ENCODE measurements at places on chromosomes 11 and 22.

GRCh38 chr22:22745225-22746060 lies 101.0 kb downstream of the GGTLC2 start:
- DNase-seq, result no peak

GRCh38 chr11:131546218-131546895 lies 175.9 kb downstream of the NTM start:
- DNase-seq, result no peak

GRCh38 chr11:112582366-112582765 lies 321.7 kb upstream of the PLET1 start:
- no peak for DNase-seq

- no peak for DNase-seq
Observed at GRCh38 chr11:96107143-96107824, 183.4 kb upstream of the MTMR2 start.

DNA sequence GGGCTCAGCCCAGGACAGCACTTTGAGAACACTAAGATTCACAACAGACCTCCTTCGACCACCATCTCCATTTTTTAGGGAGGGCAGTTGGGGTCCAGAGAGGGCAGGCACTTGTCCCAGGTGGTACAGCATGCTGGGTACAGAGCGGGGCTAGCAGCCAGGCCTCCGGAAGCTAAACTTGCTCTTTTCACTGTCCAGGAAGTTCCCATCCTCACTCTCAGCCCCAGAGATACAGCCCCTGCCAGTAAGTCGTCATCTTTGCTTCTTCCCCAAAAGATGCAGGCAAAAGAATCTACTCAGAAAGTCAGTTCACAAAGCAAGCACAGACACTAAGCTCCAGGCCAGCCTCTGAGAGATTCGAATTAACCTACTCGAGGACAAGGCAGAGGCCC lies 6.7 kb upstream of the RAB3IL1 start:
- DNase-seq, result no peak

DNA sequence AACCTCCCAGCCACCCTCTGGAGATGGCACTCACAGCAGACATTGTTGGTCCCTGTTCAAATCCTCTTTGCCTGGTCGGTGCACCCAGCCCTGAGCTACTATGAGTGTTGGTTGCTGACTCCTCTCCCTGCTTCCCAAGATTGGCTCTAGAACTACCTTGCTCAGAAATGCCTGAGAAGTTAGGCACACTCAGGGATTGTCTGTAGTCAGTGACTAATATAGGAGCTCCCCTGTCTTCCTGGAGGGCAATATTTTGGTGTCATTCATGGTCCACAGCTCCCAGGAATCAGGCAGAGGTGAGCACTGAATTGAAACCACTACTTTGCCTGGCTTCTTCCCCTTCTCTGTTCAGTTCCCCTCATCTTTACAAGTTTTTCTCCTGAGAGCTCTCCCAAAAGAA lies 325.9 kb downstream of the MIAT start:
- DNase-seq, result no peak

- DNase-seq, result no peak
Observed at GRCh38 chr11:107018219-107018901, at the start of gene GUCY1A2. GUCY1A2 (minus strand) TSS chr11:107018476; CDS start chr11:107018055, 421 bp downstream.

DNA sequence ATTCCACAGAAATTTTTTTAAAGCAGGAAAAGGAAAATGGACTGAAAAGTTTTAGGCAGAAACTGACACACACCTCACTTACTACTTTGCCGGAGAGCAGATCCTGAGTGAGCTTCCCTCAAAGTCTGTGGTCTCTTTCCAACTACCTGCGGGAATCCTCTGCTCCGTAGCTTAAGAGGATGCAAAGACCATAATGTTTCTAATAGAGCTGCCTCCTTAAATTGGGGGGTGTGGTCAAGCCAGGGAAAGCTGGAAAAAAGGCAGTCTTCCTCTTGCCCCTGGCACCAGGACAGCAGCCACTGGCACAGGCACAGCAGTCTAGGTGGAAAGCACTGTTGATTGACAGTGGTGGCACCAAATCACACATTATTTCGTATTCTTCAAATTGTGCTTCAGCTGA lies at the start of gene ETS1:
ETS1 (minus strand) TSS at position 144 of the 400 bp plus-strand sequence. CDS start 14,428 bp downstream, outside the sequence.
- DNase-seq, result no peak

DNA sequence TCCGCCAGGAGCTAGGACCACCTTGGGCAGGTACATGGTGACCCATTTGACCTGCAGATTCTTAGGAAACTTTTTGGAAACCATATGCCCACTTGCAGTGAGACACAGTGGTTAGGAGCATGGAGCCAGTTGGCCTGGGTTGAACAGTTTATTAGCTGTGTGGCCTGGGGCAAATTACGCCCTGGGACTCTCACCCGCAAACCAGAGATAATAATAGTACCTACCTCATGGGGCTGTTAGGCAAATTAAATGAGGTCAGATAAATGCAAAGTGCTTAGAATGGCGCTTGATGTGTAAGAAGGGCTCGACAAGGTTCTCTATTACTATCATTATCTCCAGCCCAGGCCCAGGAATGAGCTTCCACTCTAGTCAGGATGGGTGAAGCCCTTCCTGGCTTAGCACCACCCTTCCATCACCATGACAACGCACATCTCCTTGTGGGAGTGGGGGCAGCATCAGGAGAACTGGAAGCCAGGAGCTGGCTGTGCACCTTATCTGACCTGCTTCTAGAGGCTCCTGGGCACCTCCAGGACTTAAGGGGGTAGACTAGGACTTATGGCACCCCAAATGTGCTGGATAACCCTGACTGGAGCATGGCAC lies 5.1 kb downstream of the SYT12 start:
- DNase-seq, result no peak

DNA sequence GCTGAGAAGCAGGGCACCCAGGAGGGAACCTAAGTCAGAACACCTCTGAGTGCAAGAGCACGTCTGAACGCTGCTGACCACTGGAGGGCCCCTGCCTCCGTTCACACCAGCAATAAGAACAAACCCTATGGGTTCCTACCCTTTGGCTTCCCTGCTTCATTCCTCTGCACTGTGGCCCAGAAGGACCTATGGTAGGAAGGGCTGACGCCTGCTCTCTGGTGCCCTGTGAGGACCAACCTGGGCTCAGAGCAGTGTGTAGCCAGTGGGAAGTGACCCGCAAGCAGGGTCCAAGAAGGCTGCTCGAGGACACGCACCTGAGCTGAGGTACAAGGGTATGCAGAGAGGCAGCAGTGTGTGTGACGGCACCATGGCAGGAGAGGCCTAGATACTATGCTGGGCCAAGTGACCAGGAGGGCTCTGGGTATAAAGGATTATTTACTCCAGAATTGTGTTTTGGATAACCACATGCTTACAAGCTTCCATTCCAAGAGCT lies 68.8 kb upstream of the CLTCL1 start:
- no peak for DNase-seq

GRCh38 chr11:89119426-89119825 lies 53.6 kb upstream of the GRM5 start:
- DNase-seq, result no peak

DNA sequence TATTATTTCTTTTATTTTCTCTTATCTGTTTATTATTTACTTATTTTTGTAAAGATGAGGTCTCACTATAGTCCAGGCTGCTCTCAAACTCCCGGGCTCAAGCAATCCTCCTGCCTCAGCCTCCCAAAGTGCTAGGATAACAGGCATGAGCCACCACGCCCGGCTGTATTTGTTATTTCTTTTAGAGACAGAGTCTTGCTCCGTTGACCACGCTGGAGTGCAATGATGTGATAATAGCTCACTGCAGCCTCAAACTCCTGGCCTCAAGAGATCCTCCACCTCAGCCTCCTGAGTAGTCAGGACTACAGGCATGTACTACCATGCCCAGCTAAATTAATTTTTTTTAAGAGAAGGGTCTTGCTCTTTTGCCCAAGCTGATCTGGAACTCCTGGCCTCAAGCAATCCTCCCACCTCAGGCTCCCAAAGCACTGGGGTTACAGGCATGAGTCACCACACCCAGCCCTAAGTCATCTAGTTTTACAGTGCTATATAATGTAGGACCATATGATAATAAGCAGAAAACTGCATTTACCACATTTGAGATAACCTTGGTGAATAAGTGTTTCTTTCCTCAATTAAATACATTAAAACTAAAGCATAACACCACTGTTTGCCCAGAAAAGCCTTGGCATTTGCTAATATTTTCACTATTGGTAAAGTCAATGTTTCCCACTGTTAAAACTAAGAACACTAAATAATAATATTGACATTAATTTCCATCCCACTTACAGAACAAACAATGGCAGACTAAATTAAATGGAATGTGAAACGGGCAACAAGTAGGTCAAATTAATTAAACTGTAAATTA lies 127.5 kb downstream of the SIK3 start:
- no peak for DNase-seq

DNA sequence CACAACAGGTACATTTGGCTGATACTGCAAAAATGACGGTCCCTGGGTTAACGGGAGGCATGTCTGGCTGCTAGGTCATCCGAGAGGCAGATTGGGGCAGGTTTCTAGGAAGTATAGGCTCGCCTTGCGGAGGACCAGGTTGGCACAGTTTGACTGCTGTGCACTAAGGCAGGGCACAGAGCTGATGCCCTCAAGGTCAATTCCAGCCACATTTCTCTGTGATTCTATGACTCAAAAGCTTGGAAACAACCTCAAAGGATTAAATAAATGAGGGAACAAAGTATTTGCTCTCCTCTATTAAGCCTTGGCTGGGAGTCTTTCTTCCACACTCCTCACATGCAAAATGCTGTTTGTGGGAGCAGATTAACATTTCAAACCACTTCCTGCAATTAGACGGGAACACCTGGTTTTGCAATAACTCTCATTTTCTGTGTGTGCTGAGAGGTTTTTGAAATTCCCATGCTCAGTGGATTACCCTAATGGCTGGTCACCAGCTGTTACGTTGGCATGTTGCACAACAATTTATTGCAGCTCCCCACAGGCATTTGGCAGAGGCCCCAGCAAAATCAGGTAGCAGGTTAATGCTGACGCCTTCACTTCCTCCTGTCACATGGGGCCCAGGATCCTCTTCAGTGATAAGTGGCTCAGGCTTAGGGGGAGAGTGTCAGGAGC lies 61.0 kb upstream of the PLET1 start:
- DNase-seq, result no peak

DNA sequence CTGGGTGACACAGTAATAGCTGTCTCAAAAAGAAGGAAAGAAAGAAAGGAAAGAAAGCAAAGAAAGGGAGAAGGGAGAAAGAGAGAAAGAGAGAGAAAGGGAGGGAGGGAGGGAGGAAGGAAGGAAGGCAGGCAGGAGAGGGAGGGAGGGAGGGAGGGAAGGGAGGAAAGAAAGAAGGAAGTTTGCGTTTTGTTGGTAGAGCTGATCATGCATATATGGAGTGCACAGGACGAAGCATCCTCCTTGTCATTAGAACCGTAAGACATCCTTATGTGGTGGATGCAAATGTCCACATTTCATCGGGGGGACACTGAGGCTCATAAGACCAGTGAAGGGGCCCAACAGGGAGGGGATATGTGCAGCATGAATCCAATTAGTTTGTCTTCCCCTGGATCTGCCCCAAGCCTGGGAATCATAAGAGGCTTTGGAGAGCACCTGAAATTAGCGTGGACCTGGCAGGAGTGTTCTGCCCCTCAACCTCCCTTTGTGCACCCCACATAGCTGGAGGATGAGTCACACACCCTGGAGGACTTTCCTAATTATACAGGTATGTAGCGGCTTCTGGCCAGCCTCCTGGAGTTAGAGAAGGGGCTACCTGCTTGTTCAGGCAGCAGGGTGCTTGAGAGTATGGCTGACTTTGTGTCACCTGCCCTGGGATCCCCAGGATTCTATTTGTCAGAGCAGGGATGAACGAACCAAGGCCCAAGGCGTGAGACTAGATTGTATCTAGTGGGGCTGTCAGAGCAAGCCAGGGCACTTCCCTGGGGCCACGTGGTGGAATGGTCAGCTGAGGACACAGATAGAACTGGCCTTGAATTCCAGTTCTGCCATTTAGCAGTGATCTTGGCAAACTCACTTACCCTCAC lies 119.7 kb upstream of the CD82 start:
- no peak for DNase-seq

DNA sequence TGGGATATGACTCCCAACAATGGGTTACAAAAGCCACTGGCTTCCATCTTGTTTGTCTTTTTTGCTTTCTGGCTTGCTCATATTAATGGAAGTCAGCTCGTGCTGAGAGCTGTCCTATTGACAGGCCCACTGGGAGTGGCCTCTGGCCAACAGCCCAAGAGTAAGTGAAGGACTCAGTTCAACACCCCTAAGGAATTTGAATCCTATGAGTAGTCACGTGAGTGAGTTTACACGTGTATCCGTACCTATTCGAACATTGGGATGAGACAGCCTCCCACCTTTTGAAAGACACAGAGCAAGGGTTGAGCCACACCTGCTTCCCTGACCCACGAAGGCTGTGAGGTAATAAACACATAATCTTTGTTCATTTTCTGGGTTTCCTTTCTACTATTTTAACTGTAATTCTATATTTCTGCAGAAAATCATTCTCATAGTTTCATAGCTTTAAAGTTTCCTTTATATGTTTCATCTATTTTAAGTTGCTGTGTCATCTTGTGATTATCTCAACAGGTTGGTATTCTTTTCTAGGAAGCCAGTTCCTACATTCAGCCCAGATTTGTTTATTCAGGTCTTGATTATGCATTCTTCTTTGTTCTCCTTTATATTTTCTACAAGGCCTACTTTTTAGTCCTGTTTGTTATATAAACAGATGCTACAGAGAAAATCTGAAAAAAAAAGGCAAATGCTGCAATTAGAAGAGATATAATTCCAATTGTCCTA lies 802.3 kb downstream of the CNTN5 start:
- DNase-seq, result no peak

DNA sequence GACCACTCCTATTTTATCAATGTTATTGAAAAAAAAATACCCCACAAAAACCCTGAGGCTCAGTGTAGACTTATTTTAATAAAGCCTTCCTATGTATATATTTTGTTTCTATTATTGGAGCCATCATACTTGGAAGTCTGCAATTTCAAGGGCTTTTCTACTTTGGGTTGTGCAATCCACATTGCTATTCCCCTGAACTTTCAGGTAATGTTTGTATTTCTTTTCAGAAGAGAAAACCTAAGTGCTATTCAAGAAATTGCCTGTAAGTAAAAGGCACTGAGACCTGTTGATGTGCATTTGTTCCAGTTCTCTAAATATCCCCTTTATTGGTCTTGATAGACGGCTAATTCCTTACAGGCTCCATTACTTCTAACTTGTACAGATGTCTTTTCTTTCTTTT lies 280.7 kb upstream of the RAG2 start:
- no peak for DNase-seq

DNA sequence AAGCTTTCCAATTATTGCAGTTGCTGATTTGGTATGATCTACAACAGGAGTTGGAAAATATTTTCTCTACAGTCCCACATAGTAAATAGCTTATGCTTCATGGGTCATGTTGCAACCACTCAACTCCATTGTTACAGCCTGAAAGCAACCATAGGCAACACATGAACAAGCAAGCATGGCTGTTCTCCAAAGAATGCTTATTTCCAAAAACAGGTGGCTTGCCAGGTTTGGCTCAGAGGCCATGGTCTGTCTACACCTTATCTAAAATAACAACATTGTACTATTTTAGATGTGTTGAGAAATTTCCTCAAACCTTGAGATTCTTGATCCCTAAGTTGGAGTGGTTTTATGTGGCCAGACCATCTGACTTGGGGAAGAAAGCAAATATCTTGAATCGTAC lies 153.9 kb upstream of the MPPED2 start:
- no peak for DNase-seq

GRCh38 chr11:64343767-64344559 lies 4.0 kb downstream of the CCDC88B start:
- DNase-seq, result no peak
